ENCODE measurements at places on chromosomes 12 and 14.

GRCh38 chr12:66319266-66319954, 17.1 kb downstream of the HELB start:
- DNase-seq, result no peak

DNA sequence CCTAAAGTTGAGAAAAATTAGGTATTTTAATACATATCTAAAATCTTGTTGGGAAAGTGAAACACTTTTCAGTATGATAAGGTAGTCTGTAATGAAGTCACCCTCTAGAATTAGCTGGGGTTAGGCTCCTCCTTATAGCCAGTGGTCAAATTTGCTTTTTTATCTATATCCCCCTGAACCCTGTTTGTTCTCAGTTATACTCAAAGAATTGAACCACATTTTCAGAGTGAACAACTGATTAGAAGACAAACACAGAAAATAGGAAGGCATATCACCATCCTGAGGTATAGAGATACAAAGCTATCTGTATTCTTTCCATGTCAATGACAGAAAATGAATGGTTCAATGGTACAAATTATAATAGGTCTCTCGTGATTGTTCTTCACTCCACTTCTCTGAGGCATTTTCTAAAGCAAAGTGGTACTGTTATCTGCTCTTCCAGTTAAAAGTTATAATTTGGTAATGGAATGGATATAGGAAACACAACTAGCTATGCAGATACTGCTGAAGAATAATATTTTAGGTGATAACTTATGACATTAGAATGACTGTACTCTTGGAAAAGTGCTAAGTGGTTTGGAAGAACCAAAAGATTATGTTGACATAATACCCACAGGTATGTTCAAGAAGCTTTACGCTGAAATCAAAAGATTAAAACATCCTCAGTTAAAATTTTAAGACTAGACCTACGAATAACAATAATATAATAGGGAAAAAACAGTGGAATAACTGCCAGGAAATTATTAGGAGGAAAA, 27.6 kb downstream of the WASHC3 start:
- no peak for DNase-seq

DNA sequence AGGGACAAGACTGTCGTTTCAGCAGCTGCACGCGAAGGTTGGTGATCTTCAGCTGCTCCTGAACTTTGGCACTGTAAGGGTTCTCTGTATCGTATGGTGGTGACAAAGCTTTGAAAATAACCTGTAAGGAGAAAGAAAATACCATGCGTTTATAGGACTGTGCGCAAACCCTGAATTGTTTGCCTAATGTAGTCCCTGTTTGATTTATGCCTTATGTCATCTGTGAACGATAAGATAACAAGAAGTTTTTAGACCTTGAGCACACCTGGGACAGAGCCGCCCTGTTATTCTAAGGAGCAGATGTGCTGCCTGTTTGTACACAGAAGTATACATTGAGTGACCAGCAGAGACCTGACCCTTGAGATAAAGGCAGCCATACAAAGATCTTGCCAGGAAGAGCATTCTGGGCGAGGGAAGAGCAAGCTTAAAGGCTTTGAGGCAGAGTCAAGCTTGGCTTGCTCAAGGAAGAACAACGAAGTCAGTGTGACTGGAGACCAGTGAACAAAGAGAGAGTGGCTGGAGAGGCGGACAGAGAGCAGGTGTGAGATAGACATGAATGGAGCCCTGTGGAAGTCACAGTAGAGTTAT, 52.4 kb downstream of the NTN4 start:
- no peak for DNase-seq

DNA sequence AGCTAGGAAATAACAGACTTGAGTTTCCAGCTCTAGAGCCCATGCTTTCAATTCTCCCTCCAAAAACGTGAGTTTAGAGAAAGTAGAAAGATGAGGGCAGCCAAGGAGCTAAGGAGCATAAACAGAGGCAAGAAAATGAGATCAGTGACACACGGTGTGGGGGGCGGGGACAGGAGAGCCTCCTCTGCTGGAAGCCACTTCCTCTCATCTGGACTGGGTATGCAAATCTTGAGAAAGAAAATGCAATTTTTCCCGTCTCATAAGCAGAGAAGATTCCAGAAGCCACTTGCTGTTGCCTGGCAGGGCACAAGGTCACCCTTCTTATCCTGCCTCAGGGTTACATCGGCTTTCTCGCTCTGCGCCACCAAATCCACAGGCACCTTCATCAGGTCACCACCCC, 6.0 kb downstream of the OR10P1 start:
- DNase-seq, result no peak

GRCh38 chr12:96522690-96523089, 33.3 kb downstream of the CFAP54 start:
- DNase-seq, result no peak

GRCh38 chr14:50677527-50678063, 9.5 kb upstream of the SAV1 start:
- DNase-seq, result no peak

Measured in stimulated activated CD4-positive, alpha-beta T cell treated with anti-CD3 and anti-CD28 coated beads, Interleukin-1b, Interleukin-23, amount 100 ng/mL, for 1 hour (primary cell).